ENCODE measurements at places on chromosomes 12 and 14.

GRCh38 chr14:52305014-52305413, 9.1 kb upstream of the PTGER2 start:
- DNase-seq, result no peak

- no peak for DNase-seq
Observed at GRCh38 chr12:119369161-119369560, 34.6 kb downstream of the CCDC60 start.

DNA sequence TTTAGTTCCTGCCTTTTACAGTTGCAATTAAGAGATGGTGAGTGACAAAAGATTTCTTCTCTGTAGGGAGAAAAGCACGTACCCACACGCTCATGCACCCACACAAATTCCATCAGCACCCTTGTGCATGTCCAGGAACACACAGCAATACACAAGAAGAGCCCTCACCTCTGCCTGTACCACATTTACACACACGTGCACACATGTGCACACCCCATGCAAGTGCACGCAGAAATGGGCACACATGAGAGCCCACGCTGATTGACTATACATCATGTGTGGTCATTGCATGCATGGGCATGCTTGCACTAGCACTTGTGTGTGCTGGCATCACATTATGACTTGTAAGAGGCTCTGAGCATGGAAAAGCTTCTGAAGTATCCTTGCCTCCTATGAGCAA, 70.5 kb downstream of the SERPINA3 start:
- DNase-seq, result no peak

- no peak for DNase-seq
Observed at GRCh38 chr12:93603762-93604161, 31.3 kb downstream of the SOCS2 start.

DNA sequence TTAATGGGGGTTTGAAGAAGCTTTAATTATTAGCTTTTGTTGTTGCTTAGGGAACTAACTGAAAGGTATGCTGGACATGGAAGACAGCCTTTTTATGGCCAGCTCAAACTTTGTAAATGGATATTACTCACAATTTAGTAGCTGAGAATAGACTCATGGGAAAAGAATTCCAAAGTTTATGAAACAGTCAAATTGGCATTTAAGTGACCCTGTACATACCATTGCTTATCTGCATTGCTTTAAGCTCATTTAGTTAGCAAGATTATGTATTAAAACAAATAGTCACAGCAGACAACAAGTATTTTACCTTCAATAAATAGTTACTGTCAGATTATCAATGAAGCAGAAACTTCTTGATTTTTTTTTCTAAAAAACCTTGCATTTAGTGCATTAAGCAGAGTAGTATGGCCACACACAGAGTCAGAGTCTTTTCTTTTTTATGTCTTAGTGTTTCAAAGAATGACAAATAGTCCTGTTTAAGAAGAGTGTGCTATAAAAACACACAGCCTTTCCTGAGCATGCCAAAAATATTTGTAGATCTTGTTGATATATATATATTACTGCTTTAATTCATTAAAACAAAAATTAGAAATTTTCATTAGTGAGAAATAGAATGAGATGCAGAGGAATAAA, 102.2 kb downstream of the TTC6 start:
- peak; percentile 67 for DNase-seq

- DNase-seq, result no peak
Observed at GRCh38 chr14:54046250-54046649, 89.6 kb upstream of the BMP4 start.

GRCh38 chr14:36661506-36662257, at the start of gene PAX9:
Gene PAX9 (plus strand): TSS chr14:36661860. CDS start chr14:36662090, 230 bp downstream.
- DNase-seq, result peak; percentile 45

GRCh38 chr14:59195912-59196311, 7.4 kb downstream of the DAAM1 start:
- DNase-seq, result no peak

GRCh38 chr14:32028599-32028998, 48.5 kb upstream of the ARHGAP5 start:
- no peak for DNase-seq

DNA sequence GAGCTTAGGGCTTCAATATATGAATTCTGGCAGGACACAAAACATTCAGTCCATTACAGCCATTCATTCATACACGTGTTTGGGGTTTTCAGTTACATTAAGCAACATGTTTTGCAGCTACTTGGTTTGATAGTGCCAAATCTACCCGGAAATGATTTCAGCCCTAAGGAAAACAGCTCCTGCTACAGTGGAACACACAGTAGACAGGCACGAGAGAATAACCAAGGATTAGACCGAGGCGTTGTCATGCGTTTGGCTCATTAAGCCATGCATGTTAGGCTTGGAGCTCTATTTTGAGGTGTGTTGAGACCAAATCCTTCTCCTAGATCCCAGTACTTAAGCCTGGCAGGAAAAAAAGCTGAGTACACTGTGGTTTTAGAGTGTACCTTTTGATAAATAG, 177.4 kb downstream of the PRKCH start:
- DNase-seq, result no peak
